ENCODE measurements at places on chromosomes 2 and 18.

GRCh38 chr2:203790134-203790852 is 77.3 kb upstream of the CTLA4 start:
- DNase-seq = no peak

DNA sequence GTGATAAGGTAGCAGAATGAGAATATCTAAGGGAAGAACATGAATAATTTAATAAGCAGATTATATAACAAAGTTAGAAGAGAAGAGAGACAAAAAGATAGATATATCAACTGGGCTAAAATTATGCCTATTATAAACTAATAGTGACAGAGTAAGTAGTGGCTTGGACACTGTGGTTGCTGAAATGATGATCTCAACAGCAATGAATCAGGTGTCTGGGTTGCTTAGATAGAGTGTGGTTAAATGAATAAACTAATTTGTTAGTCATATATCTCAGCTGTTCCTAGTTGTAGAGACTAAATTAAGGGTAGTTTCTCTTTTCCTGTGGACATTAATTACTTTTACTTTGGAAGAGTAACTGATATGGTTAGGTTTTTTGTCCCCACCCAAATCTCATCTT is 1485.4 kb upstream of the CELF4 start:
- DNase-seq = no peak

GRCh38 chr2:179307616-179308371 is 43.2 kb upstream of the SESTD1 start:
- no peak for DNase-seq

DNA sequence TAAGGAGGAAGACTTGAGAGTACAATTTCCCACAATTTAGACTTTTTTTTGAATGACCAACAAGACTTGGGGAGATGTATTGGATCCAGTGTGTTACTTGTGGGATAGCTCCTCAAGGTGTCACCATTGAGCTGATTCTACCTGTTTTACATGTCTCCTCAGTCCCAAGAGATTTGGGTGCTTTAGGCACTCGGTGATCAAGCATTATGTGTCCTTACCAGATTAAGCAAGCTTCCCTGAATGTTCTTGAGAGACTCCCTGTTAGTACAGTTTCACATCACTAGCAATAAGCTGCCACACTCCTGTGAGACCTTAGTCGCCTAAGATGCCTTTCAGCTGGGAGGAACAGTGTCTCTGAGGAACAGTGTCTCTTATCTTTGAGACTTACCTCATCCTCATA is 384.3 kb upstream of the SYT4 start:
- peak; percentile 2 for DNase-seq

DNA sequence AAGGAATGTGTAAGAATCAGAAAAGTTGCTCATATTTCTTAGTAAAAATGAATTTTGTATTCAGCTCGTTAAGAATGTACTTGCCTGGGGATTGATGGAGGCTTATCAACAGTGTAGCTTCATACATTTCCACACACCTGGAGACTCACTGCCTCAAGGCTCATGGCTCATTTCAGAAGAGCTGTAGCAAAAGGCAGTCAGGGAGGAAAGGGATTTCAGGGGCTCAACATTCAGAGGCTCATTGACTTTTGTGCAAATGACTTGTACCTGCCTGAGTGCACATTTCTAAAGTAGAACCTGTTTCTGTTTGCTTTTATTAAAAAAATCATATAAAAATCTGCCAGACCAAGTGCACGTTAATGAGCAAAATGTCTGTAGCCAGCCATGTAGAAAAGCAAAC is 304.4 kb downstream of the KCNS3 start:
- DNase-seq = no peak

DNA sequence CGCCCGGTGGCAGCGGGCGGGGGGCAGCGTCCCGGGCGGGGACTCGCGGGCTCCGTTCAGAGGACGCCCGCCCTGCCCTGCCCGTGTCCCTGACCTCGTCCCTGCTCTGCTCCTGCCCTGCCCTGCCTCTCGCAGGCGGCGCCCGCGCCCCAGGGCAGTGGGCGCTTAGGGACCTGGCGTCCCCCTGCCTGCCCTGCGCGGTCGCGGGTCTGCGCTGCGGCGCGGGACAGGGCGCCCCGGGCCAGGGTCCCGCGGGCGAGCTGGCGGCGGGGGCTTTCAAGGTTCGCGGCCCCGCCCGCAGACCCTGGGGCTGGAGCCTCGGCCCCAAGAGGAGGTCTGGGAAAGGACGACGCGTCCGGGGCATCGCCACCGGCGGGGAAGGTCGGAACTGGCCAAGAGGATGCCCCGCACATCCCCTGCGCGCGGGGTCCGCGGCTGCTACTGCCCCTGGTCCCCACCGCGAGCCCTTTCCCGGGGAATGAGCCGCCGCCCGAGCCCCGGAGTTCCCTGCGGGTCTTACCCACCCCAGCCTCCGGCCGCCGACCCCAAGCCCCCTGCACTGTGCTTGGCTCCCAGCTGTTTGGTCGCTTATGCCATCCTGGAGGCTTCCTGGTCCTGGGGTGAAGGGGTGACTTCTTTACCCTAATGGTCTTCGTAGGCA is 679 bp downstream of the RNF144A start:
- peak; percentile 19 for DNase-seq

DNA sequence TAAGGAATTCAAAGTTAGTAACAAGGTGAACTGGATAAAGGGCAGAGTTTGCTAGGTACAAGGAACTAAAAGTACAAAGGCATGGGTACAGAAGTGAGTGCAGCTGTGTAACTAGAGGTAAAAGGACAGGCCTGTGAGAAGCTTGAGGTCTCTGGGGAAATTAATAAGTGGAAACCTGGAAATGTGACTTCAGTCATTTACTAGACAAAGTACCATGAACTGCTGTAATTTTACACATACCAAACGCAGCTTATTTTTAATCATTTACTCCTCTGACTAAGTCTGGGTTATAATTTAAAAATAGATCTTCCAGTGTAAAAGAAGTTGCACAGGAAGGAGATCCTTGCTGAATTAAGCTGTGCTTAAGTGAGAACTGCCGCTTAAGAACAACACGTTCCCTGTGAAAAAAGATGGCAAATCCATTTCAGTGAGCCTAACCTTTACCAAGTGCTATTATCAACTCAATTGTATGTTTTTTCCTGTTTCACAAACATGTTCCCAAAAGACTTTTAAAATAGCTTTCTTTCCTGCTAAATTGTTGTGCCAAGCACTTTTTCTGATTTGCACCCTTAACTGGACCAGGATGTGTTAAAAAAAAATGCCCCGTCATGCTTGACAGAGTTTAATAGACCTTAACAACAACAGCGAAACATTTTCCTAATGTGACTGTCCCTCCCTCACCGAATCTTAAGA is 44.3 kb downstream of the CALCRL start:
- DNase-seq = no peak

DNA sequence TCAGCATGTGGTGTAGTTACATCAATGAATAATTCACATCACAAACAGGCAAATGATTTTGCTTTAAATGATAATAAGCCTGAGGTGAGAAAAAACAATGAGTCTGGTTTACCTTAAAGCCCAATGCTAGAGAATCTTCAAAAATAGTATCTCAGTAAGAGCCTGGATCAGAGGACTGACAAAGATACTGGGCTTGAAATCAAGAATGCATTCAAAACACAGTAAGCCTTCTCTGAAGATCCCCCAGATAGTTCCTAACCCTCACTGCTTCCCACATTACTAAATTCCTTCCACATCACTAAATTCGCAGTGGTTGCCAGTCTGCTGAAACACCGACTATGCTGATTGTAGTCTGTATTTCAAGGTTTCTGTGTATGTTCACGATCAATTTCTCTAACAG is 514.9 kb downstream of the SUCLG1 start:
- no peak for DNase-seq

GRCh38 chr18:49193252-49193651 is 242.5 kb upstream of the SMAD7 start:
- no peak for DNase-seq

GRCh38 chr2:50840341-50841124 is 191.4 kb downstream of the NRXN1 start:
- no peak for DNase-seq

DNA sequence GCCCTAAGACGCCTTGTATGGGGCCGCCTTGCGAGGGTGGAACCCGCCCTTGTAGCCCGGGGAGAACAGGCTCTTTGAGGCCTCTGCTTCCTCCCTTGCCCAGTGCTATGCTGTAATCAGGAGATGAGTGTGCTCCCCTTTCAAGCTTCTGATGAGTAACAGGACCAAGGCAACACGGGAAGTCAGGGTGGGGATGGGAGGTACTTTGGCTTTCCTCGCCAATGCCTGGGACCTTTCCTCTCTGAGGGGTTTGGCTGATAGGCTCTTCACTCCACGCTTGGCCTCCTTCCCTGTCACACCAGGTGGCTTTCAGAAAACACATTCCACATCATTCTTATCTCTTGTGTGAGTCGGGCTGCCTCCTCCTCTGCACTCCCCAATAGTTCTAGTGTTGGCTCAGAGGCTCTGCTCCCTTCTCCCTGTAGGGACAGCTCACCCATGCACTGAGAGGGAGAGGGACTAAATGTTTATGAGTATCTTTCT is 223.7 kb upstream of the TRIB2 start:
- DNase-seq = no peak
